ENCODE measurements at places on chromosomes 16 and 17. TPM values are rescaled to one million over a fixed set of nuclear protein-coding genes. Genes with fewer than 3 reads are reported as not detected.

DNA sequence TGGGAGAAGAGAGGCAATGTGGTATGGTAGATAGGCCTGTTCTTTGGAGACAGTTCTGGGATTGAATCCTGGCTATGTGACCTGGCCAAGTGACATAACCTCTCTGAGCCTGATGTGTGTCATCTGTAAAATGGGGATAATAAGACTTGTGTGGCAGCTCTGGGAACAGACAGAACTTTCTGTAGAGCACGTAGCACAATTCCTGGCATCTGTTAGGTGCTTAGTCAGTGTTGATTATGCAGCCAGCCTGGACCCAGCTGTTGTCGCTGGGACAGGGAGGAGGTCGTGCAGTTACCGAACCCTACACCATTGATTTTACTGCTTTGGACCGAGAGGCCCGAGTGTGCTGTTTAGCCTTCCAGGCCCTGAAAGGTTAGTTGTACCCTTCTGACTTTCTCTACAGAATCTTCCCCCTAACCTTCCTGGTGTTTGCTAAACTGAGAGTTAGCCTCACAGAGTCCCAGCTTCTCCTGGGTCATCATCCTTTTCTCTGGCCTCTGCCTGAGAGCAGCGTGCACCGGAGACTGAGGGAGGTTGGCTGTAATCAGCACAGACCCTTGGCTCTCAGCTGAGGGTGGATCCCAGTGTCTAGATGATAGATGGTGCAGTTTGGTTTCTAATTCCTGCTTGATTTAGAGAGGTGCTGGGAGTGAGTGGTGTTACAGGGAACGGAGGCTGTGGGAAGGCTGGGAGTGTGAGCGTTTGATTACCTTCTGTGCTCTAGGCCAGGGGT lies 31.9 kb downstream of the MSI2 start:
- H3K36me3 ChIP-seq, result peaks cover 10% of the 10 kb centered on the region
- H3K4me1 ChIP-seq, result peaks cover 9% of the 10 kb centered on the region
- H3K4me3 ChIP-seq, result no peak overlapping the region
- no peaks in the 10 kb centered on the region for H3K27me3 ChIP-seq

- H3K4me1 ChIP-seq, result no peaks in the 10 kb centered on the region
- H3K27me3 ChIP-seq, result no peaks in the 10 kb centered on the region
- H3K4me3 ChIP-seq, result no peak overlapping the region
- no peak for DNase-seq
- H3K36me3 ChIP-seq, result peaks cover 9% of the 10 kb centered on the region
These were observed 518.6 kb downstream of the GRIN2A start for GRCh38 chr16:9663588-9663987.

DNA sequence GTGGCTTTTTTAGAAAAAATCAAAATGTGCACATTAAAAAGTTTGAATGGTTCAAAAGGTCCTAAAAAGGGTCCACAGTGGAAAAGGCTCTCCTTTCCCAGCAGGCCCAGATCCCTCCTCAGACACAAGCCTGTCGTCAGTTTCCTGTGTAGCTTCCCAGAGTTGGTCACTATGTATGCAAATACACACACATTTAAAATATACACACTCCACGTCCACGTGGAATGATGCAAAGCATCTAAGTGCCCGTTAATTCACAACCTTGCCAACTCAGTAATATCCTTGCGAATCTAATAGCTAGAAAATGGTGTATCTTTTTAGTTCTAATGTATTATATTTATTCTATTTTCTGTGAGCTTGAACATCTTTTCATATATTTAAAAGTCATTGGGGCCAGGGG lies 17.7 kb downstream of the NLRC5 start:
- H3K4me3 ChIP-seq, result no peak overlapping the region
- H3K27ac ChIP-seq, result no peak overlapping the region
- no peaks in the 10 kb centered on the region for H3K36me3 ChIP-seq
- DNase-seq, result no peak
- peaks cover 3% of the 10 kb centered on the region for H3K4me1 ChIP-seq

DNA sequence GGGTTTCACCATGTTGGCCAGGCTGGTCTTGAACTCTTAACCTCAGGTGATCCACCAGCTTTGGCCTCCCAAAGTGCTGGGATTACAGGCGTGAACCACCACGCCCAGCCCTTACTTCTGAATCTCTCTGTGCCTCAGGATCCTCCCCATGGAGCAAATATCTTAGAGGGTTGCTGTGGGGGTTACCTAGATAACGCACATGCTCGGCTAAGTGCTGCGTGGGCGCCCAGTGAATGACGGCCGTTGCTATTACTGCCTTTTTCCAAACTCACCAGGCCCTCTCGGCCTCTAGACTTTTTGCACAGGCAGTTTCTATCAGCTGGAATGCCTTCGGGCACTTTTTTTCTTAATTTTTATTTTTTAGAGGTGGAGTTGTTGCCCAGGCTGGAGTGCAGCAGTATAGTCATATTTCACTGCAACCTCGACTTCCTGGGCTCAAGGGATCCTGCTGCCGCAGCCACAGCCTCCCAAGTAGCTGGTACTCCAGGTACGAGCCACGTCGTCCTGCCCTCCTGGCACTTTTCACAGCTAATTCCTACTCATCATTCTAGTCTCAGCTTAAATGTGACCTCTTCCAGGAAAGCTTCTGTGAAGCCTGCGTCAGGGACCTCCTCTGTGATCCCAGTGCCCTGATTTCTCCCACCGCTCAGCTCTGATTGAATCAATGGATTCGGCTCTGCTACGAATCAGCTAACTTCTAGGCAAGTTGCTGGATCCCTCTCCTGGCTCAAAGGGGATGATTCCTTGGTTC lies 8.6 kb downstream of the CCDC102A start:
- no peak overlapping the region for H3K27ac ChIP-seq
- no peaks in the 10 kb centered on the region for H3K27me3 ChIP-seq
- peaks cover 21% of the 10 kb centered on the region for H3K36me3 ChIP-seq
- peaks cover 5% of the 10 kb centered on the region for H3K4me1 ChIP-seq

DNA sequence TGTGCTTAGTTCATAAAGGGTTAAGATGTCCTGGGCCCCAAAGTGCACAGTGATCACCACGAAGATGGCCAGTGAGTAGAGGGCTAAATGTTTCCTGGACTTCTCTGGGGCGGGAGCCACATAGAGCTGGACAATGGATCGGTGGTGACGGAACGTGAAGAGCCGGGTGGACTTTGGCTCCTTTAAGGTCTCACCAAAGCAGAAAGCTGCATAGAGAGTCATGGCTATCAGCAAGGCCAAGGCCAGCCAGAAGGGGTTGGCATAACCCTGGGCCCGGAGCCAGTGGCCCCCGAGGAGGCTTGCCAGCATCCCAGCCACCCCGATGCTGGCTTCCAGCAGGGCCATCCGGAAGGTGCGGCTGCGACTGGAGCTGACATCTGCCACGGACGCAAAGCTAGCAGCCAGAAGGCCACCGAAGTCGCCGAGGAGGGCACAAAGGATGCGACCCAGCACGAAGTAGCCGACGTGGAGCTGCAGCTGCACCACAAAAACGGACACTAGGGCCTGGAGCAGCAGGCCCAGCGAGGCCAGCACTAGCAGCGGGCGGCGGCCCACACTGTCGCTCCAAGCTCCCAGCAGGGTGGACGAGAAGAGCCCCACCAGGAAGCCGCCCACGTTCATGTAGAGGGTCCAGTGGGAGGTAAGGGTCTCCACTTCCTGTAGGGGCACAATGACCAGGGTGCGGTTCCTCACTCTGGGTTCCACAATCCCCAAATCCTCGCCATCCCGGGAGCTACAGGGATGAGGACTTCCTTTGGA lies 1.0 kb downstream of the SLC46A1 start:
- peaks cover 15% of the 10 kb centered on the region for H3K4me1 ChIP-seq
- no peaks in the 10 kb centered on the region for H3K27me3 ChIP-seq
- DNase-seq, result peak; percentile 60
- H3K36me3 ChIP-seq, result no peaks in the 10 kb centered on the region

- H3K27me3 ChIP-seq, result no peaks in the 10 kb centered on the region
- peaks cover 86% of the 10 kb centered on the region for H3K36me3 ChIP-seq
- H3K4me1 ChIP-seq, result no peaks in the 10 kb centered on the region
- H3K4me3 ChIP-seq, result no peak overlapping the region
- H3K27ac ChIP-seq, result no peak overlapping the region
These were observed 23.9 kb downstream of the ACLY start for GRCh38 chr17:41894791-41895331.

DNA sequence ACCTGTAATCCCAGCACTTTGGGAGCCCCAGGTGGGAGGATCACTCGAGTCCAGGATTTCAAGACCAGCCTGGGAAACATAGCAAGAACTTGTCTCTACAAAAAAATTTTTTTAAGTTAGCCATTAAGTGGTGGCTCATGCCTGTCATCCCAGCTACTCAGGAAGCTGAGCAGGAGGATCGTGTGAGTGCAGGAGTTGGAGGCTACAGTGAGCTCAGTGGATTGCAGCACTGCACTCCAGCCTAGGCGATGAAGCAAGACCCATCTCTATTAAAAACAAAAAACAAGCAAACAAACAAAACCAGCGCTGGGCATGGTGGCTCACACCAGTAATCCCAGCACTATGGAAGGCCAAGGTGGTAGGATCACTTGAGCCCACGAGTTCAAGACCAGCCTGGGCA lies 38.0 kb downstream of the HEATR3 start:
- no peaks in the 10 kb centered on the region for H3K4me1 ChIP-seq
- H3K36me3 ChIP-seq, result peaks cover 54% of the 10 kb centered on the region
- no peak for DNase-seq
- H3K27me3 ChIP-seq, result no peaks in the 10 kb centered on the region

DNA sequence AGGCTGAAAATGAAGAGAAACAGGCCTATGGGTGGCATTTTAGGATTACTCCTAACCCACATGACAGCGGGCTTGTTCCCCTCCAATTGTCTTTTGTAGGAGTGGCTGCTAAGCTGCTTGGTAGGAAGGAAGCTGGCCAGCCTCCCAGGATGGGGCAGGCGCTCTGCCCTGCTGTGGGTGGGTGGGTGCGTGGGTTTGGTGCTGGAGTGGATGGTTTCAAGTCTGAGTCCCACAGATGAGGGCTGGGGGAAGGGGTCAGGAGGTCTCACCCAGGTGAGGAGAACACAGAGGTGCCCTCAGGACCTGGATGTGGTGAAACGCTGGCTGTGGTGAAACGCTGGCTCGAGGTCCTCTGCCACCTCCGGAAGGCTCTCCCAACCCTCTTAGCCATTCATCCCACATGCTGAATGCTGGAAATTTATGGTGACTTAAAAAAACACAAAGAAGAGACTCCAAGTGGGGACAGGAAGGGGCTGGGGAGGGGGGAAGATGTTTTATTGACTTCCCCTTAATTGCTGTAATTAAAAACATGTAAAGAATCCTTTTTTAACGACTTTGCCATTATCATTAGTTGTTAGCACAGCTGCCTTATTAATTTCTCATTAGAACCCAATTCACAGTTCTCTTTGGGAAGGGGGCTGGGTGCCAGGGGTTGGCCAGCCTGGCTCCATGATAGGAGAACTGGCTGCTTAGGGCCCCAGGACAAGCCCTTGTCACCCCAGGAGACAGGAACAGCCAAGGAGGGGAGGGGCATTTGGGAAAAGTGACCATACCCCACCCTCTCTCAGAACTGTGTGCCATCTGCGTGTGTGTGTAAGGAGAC lies 153.5 kb upstream of the CDC42EP4 start:
- H3K4me1 ChIP-seq, result no peaks in the 10 kb centered on the region
- no peaks in the 10 kb centered on the region for H3K27me3 ChIP-seq
- H3K36me3 ChIP-seq, result no peaks in the 10 kb centered on the region
- no peak overlapping the region for H3K27ac ChIP-seq

DNA sequence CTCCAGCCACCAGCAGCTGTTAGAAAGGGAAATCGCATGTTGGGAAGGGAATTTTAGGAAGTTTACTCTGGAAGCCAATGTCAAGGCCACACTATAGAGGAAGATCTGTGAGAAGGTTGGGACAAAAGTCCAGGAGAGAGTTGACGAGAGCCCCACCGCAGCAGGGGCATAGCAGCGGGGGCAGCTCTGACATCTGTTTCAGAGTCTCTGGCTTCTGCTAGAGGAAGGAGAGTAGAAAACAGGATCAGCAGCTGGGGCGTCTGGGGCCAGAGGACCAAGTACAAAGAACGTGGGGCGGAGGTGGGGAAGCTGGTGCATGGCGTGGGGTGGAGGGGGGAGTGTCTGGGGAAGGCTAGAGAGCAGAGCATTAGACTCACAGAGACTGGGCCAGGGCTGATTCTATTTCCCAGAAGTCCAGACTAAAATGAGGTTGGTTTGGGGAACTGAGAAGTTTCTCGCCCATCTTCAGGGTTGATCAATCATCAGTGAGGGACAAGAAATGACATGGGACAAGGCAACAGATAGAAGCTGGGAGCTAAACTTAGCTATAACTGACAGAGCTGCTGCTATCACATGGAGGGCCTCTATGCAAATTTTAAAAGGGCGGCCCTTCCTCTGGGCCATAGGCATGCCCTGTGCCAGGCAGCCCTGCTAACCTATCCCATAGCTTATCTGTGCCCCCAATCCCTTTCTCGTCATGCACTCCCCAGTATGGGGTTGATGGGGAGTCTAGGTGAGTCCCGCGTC lies 1.2 kb downstream of the RABEP2 start:
- H3K36me3 ChIP-seq, result peaks cover 11% of the 10 kb centered on the region
- H3K4me3 ChIP-seq, result peak overlapping the region; percentile 91
- no peak overlapping the region for H3K27ac ChIP-seq
- DNase-seq, result no peak
- H3K4me1 ChIP-seq, result no peaks in the 10 kb centered on the region

DNA sequence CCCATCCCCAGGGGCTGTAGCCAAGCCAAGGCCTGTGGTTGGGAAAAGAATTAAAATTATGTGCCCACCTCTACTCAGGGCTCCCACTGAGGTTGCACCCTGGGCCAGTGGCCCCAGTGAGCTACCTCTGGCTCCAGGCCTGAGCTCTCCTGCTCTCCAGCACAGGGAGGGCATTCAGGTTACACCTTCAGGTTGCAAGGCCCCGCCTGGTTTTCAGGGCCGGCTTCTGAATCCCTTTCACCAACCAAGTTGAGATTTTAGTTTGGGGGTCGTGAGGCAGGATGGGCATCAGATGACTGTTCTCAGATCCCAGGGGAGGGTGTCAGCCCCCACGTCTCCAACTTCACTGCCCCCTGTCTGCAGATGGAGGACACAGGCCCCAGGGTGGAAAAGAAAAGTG lies 8.0 kb upstream of the KATNB1 start:
- H3K27me3 ChIP-seq, result no peaks in the 10 kb centered on the region
- no peak for DNase-seq
- H3K27ac ChIP-seq, result no peak overlapping the region
- no peak overlapping the region for H3K4me3 ChIP-seq
- no peaks in the 10 kb centered on the region for H3K36me3 ChIP-seq
- no peaks in the 10 kb centered on the region for H3K4me1 ChIP-seq

- DNase-seq, result no peak
- no peak overlapping the region for H3K4me3 ChIP-seq
- H3K27me3 ChIP-seq, result no peaks in the 10 kb centered on the region
- no peak overlapping the region for H3K27ac ChIP-seq
These were observed 34.7 kb downstream of the GINS3 start for GRCh38 chr16:58426966-58427365.

The KAT8 gene
- total RNA-seq, result 52.1 TPM

The HOXB4 gene
- total RNA-seq, result not detected

The HOXB2 gene
- total RNA-seq, result not detected

The KRT13 gene
- not detected for total RNA-seq

The SKAP1 gene
- total RNA-seq, result not detected

The ACADVL gene
- 272 TPM for total RNA-seq

The AGRP gene
- total RNA-seq, result not detected

The LITAFD gene
- total RNA-seq, result not detected

Measured in H9 (cell line).